ENCODE measurements at places on chromosomes 2 and 18.

- no peaks in the 10 kb centered on the region for H3K36me3 ChIP-seq
- no peak overlapping the region for H3K27ac ChIP-seq
- H3K4me3 ChIP-seq = no peak overlapping the region
- H3K27me3 ChIP-seq = no peaks in the 10 kb centered on the region
Observed at GRCh38 chr2:104595576-104595975, 258.3 kb upstream of the POU3F3 start.

- no peaks in the 10 kb centered on the region for H3K36me3 ChIP-seq
- H3K4me1 ChIP-seq = no peaks in the 10 kb centered on the region
- H3K4me3 ChIP-seq = no peak overlapping the region
- H3K27me3 ChIP-seq = peaks cover 15% of the 10 kb centered on the region
- DNase-seq = no peak
- H3K27ac ChIP-seq = no peak overlapping the region
Observed at GRCh38 chr2:240280621-240281020, 140.2 kb upstream of the OTOS start.

DNA sequence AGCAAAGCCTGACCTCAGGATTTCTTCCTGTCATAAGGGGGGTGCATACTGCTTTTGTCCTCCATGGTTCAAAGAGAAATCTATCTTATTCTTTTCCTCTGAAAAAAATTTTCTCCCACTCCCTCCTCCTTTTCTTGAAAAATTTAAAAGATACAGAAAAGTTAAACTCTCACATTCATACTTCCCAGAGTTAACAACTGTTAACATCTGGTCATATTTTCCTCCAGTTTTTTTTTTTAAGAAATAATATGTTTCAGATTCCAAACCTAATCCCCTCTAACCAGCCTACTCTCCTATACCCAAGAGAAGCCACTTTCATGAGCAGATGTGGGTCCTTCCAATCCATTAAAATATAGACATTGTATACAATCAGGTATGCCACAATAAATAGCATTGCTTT, 378.9 kb upstream of the HNRNPA3 start:
- no peak for DNase-seq
- H3K36me3 ChIP-seq = no peaks in the 10 kb centered on the region
- no peak overlapping the region for H3K4me3 ChIP-seq

DNA sequence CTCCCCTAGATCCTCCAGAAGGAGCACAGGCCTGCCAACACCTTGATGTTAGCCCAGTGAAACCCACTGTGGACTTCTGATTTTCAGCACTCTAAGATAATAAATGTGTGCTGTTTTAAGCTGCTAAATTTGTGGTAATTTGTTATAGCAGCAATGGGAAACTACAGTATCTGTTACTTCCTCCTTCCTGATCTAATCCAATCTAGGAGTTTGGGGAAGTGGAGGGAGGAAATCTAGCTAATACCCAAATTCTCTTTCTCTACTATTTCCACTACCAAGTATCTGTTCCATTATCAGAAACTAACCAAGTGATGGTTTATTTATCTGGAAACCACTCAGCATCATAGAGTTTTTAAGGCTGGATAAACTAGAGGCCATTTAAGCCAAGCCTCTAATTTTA, 64.9 kb downstream of the AFF3 start:
- H3K4me1 ChIP-seq = no peaks in the 10 kb centered on the region
- H3K36me3 ChIP-seq = no peaks in the 10 kb centered on the region
- H3K27ac ChIP-seq = no peak overlapping the region
- no peak overlapping the region for H3K4me3 ChIP-seq

- H3K4me3 ChIP-seq = no peak overlapping the region
- H3K4me1 ChIP-seq = no peaks in the 10 kb centered on the region
- no peaks in the 10 kb centered on the region for H3K36me3 ChIP-seq
Observed at GRCh38 chr2:102331311-102331980, 20.1 kb downstream of the IL1RL1 start.

GRCh38 chr2:39781697-39782096, 2.6 kb upstream of the THUMPD2 start:
- H3K27me3 ChIP-seq = no peaks in the 10 kb centered on the region
- peaks cover 4% of the 10 kb centered on the region for H3K36me3 ChIP-seq
- H3K27ac ChIP-seq = no peak overlapping the region
- H3K4me3 ChIP-seq = no peak overlapping the region

DNA sequence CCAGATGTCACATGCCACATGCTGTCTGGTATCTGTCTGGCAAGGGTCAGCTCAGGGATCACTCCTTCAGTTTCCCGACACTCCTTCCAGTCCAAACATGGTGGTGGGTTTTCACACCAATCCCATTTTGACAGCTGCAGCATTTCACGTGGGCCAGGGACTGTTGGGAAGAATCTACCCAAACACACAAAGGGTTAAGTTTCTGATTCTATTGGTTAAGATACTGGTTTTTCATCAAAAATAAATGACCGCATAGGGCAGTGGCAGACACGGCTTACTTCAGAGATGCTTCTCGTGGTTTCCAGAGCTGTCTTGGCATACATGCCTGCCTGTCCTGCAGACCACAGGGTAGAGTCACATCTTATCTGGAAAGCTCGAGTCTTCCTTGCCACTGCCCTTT, 79.7 kb downstream of the PSMG2 start:
- H3K4me1 ChIP-seq = no peaks in the 10 kb centered on the region
- H3K27ac ChIP-seq = no peak overlapping the region
- no peak overlapping the region for H3K4me3 ChIP-seq
- H3K36me3 ChIP-seq = no peaks in the 10 kb centered on the region
- no peak for DNase-seq
- no peaks in the 10 kb centered on the region for H3K27me3 ChIP-seq

- H3K27me3 ChIP-seq = no peaks in the 10 kb centered on the region
- no peak overlapping the region for H3K27ac ChIP-seq
- H3K36me3 ChIP-seq = no peaks in the 10 kb centered on the region
- DNase-seq = no peak
- no peak overlapping the region for H3K4me3 ChIP-seq
Observed at GRCh38 chr2:15271276-15271675, 289.9 kb downstream of the NBAS start.

- DNase-seq = no peak
- H3K36me3 ChIP-seq = no peaks in the 10 kb centered on the region
- no peaks in the 10 kb centered on the region for H3K4me1 ChIP-seq
- no peak overlapping the region for H3K4me3 ChIP-seq
Observed at GRCh38 chr18:56977309-56977708, 169.6 kb upstream of the BOD1L2 start.

DNA sequence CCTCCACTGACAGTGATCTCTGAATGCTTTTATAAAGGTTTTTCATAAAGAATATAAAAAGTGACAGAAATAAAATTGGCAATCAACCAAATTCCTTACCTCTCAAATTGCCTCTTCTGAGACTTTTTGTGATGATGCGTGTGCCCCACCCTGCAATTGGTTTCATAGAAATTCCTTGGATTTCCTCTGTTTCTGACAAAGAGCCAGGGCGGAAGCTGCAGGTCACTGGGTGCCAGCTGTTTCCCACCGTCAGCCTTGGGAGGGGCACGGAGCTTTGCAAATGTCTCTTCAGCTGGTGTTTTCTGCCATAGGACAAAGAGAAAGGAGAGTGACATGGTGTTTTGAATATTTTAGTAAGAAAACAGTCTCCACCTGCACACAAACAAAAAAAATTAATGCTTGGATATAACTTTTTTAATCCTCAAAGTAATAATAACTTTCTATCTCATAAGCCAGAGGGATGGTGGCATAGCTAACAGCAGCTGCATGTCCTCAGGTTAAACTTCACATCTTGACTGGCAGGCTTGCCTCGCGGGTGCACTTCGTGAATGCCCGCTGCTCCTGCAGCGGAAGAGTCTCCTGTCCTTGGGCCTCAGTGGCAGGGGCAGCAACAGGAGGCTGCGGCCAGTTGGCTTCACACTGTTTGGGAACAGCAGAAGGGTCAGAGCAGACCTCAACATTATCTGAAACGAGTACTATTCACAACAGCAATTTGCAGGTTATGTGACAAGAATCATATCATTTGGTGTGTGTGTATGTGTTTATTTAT, 24.7 kb downstream of the AGAP1 start:
- no peak for DNase-seq

DNA sequence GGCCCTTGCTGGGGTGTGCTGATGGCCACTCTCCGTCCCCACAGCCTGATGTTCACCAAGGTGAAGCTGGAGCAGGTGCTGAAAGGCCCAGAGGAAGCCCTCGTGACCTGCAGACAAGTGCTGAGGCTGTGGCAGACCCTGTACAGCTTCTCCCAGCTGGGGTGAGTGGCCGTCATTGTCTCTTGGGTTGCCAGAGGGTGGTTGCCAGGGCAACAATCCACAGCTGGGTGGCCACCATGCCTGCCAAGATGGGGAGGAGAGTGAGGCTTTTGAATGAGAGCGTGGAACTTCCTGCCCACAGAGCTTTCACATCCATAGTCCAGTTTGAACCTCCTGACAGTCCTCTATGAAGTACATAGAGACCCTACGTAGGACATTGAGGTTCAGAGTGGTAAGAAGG, 108.8 kb downstream of the STPG4 start:
- H3K4me1 ChIP-seq = peaks cover 29% of the 10 kb centered on the region
- H3K27me3 ChIP-seq = no peaks in the 10 kb centered on the region
- no peaks in the 10 kb centered on the region for H3K36me3 ChIP-seq
- H3K27ac ChIP-seq = no peak overlapping the region
- DNase-seq = no peak

GRCh38 chr2:22359071-22359672, 1025.8 kb upstream of the KLHL29 start:
- H3K4me3 ChIP-seq = no peak overlapping the region
- no peaks in the 10 kb centered on the region for H3K4me1 ChIP-seq
- H3K27me3 ChIP-seq = no peaks in the 10 kb centered on the region
- no peaks in the 10 kb centered on the region for H3K36me3 ChIP-seq
- DNase-seq = no peak

GRCh38 chr2:70089220-70089982, 2.1 kb downstream of the PCBP1 start:
- H3K36me3 ChIP-seq = peaks cover 14% of the 10 kb centered on the region
- peak overlapping the region; percentile 99 for H3K27ac ChIP-seq
- H3K4me3 ChIP-seq = peak overlapping the region; percentile 94
- no peak for DNase-seq
- peaks cover 27% of the 10 kb centered on the region for H3K4me1 ChIP-seq

DNA sequence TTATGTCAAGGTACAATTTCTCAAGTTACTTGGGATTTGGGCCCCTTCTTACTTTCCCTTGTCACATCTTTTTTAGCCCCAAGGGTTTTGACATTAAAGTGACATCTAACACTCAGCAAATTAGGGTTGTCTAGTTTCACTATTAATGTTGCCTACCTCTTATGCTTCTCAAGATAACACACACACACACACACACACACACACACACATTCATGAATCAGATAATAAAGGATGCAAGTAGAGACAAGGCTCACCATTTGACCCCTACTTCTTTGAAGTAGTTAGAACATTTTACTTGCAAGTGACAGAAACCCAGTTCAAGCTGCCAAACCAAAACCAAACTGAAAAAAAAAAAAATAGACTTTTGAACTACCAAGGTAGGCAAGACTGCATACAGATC, 138.8 kb downstream of the TRIB2 start:
- H3K27ac ChIP-seq = no peak overlapping the region
- no peaks in the 10 kb centered on the region for H3K36me3 ChIP-seq
- H3K4me1 ChIP-seq = no peaks in the 10 kb centered on the region
- H3K27me3 ChIP-seq = no peaks in the 10 kb centered on the region
- H3K4me3 ChIP-seq = no peak overlapping the region

DNA sequence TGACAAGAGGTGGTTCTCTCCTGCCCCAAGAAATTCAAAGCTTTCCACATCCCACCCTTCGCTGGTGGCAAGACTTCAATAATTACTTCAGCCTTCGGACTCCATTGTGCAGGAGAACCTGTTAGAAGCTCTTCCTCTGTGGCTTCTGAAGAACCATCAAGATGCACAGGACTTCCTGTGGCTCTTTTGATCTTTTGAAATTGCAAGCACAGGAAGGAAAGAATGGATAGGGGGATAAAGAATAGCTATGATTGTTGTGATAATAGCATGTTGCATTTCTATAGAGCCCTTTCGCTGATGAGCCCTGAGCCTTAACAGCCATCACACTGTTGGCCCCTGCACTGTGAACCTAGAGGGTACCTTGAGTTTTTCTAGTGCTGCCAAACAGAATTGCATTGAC, 7.4 kb downstream of the EPAS1 start:
- DNase-seq = no peak
- peaks cover 93% of the 10 kb centered on the region for H3K4me1 ChIP-seq
- H3K36me3 ChIP-seq = no peaks in the 10 kb centered on the region
- peak overlapping the region; percentile 88 for H3K27ac ChIP-seq

GRCh38 chr2:47493317-47494035, 90.5 kb downstream of the MSH2 start:
- no peak overlapping the region for H3K4me3 ChIP-seq
- no peaks in the 10 kb centered on the region for H3K36me3 ChIP-seq
- DNase-seq = no peak

- no peaks in the 10 kb centered on the region for H3K36me3 ChIP-seq
- H3K4me3 ChIP-seq = no peak overlapping the region
- no peak for DNase-seq
- peaks cover 6% of the 10 kb centered on the region for H3K27me3 ChIP-seq
- H3K27ac ChIP-seq = no peak overlapping the region
Observed at GRCh38 chr2:205768341-205768740, 86.0 kb downstream of the NRP2 start.

- no peak overlapping the region for H3K27ac ChIP-seq
- no peak for DNase-seq
- H3K4me1 ChIP-seq = peaks cover 4% of the 10 kb centered on the region
- H3K4me3 ChIP-seq = peak overlapping the region; percentile 57
- no peaks in the 10 kb centered on the region for H3K36me3 ChIP-seq
- peaks cover 30% of the 10 kb centered on the region for H3K27me3 ChIP-seq
Observed at GRCh38 chr18:25352629-25353005, 651 bp upstream of the ZNF521 start.

DNA sequence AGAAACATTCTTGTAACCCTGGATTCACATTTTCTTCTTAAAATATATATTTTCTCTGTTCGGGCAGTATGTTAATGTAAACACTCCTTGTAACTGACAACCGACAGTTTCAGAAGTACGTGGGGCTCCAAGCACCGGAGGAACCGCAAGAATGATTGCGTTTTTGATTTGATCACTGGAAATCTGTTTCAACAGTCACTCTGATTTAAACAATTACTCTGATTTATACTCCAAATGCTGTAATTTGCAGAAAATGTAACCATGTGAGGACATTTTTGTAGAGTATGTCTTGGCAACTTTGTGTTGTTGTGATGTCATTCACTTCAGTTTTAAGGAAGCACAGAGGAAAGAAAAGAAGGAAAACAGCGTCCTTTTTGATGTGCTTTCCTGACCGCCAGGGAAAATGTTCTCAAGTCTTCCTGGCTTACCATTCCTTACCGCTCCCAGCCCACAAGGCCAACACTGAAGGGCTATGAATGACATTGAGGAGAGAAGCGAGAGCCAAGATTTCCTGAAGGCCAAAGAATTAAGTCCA, 77.7 kb downstream of the APOB start:
- no peak for DNase-seq
- H3K27me3 ChIP-seq = peaks cover 18% of the 10 kb centered on the region
- H3K4me3 ChIP-seq = no peak overlapping the region
- no peaks in the 10 kb centered on the region for H3K4me1 ChIP-seq

DNA sequence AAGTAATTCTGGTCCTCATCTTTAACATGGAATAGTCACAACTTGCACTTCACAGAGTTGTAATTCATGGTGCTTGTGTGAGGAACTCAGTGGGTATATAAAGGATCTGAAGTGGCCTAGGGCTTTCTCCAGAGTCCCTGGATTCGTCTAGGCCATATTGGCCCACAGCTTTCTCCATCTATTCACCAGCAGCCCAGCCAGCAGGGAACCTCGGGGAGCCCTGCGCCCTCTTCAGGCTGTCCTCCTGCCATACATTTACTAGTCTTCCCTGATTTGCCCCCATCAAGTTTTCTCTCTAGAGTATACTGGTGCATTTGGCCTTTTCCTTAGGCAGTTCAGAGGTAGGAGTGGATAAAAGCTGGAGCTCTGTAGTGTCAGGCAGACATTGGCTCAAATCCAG, 278.3 kb downstream of the MYCN start:
- no peaks in the 10 kb centered on the region for H3K4me1 ChIP-seq
- H3K27ac ChIP-seq = no peak overlapping the region
- no peak overlapping the region for H3K4me3 ChIP-seq
- DNase-seq = no peak
- H3K27me3 ChIP-seq = peaks cover 2% of the 10 kb centered on the region
